ENCODE measurements at places on chromosomes 16 and 17. TPM values are rescaled to one million over a fixed set of nuclear protein-coding genes. Genes with fewer than 3 reads are reported as not detected.

Gene ZNF48
- total RNA-seq: 59.7 TPM

Gene OR4D1
- total RNA-seq: not detected

Gene ASPHD1
- 3.8 TPM for total RNA-seq

Gene USP43
- 9.7 TPM for total RNA-seq

Gene KRTAP9-8
- total RNA-seq: not detected

Gene CLEC18A
- 4.1 TPM for total RNA-seq

Gene ADAT1
- total RNA-seq: 65.8 TPM

Gene AGRP
- total RNA-seq: not detected

GRCh38 chr17:18191967-18192366 lies 8.3 kb downstream of the ALKBH5 start:
- no peak for DNase-seq

GRCh38 chr17:37327341-37328090 lies 48.3 kb upstream of the C17orf78 start:
- no peak for DNase-seq

- no peak for DNase-seq
Measured at GRCh38 chr17:51948128-51948527, 210.4 kb downstream of the CA10 start.

GRCh38 chr16:79623062-79623461 lies 22.5 kb upstream of the MAF start:
- no peak for DNase-seq

Measured in progenitor cell of endocrine pancreas (in vitro differentiated cells).